Spleen (tissue), 13 donors: ENCODE measurements at places on chromosomes 13 and 19. TPM values are rescaled to one million over a fixed set of nuclear protein-coding genes. Genes with fewer than 3 reads are reported as not detected.

GRCh38 chr13:43838909-43839308 lies 40.6 kb downstream of the CCDC122 start:
- H3K27ac ChIP-seq: no peak overlapping the region
- no peak for DNase-seq
- no peaks in the 10 kb centered on the region for H3K36me3 ChIP-seq

DNA sequence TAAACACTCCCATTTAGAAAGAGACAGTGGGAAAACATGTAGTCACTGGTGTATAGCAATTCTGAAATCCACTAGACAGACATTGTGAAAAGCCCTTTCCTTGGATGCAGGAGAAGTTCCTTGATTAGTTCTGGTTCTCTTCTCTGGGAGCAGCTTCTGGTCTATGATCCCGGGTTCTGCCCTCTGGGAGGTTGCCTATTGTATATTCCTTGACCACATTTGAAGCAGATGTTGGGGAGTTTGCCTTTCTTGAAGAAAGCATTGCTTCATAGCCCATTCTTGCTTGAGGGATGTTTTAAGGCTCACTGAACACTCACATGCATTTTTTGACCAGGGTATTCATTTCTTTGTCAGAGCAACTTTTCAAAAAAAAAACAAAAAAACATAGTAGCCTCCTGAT lies 211.9 kb downstream of the NDFIP2 start:
- no peaks in the 10 kb centered on the region for H3K4me1 ChIP-seq
- DNase-seq: no peak
- no peak overlapping the region for H3K4me3 ChIP-seq
- H3K27me3 ChIP-seq: peaks cover 3% of the 10 kb centered on the region
- H3K27ac ChIP-seq: no peak overlapping the region
- H3K36me3 ChIP-seq: no peaks in the 10 kb centered on the region

- peaks cover 22% of the 10 kb centered on the region for H3K36me3 ChIP-seq
- no peak overlapping the region for H3K4me3 ChIP-seq
- no peak for DNase-seq
These were observed 2.7 kb upstream of the SAMD1 start for GRCh38 chr19:14093117-14093823.

ZNF549 gene
- 9.0 TPM for total RNA-seq

GRCh38 chr19:48475369-48476068 lies 6.3 kb downstream of the CYTH2 start:
- no peak overlapping the region for H3K4me3 ChIP-seq
- no peak overlapping the region for H3K27ac ChIP-seq
- H3K36me3 ChIP-seq: peaks cover 85% of the 10 kb centered on the region
- peaks cover 9% of the 10 kb centered on the region for H3K4me1 ChIP-seq
- DNase-seq: no peak
- H3K27me3 ChIP-seq: no peaks in the 10 kb centered on the region

KLK2 gene
- total RNA-seq: 0.37 TPM

- peak; percentile 94 for DNase-seq
- H3K27ac ChIP-seq: peak within 1 kb of the TSS; percentile 86
- peaks cover 7% of the 10 kb centered on the region for H3K36me3 ChIP-seq
These were observed at the start of gene ZNF331 for GRCh38 chr19:53537521-53538377. Gene ZNF331, plus strand, starts transcription at chr19:53538145. Its CDS starts 31,232 bp downstream, at chr19:53569377.

GRCh38 chr19:5536337-5536894 lies 31.3 kb downstream of the TINCR start:
- H3K27ac ChIP-seq: no peak overlapping the region
- no peak for DNase-seq
- H3K4me1 ChIP-seq: no peaks in the 10 kb centered on the region
- no peak overlapping the region for H3K4me3 ChIP-seq

ZNF724 gene
- 5.2 TPM for total RNA-seq

CYP4F8 gene
- total RNA-seq: not detected
